ENCODE measurements at places on chromosomes 11 and 22.
A peak's percentile ranks its signal among the peaks of the same experiment; 100 is the strongest.

- DNase-seq, result no peak
Observed at GRCh38 chr11:125402435-125402834, 93.6 kb downstream of the FEZ1 start.

GRCh38 chr11:47932544-47932943 is 47.8 kb upstream of the PTPRJ start:
- DNase-seq, result no peak

DNA sequence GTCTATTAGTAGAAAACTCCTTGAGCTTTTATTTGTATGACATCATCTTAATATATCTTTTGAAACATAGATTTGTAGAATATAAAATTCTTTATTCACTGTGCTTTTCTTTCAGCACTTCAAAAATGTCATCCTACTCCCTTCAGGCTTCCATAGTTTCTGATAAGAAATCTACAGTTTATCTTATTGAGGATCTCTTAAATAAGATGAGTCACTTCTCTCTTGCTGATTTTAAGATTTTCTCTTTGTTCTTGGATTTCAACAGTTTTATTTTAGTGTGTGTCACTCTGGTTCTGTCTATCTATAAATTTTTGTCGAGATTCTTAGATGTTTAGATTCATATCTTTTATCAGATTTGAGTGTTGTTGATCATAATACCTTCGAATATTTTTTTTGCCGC is 566.1 kb upstream of the CHORDC1 start:
- no peak for DNase-seq

- DNase-seq, result no peak
Observed at GRCh38 chr11:69371731-69372588, 78.0 kb downstream of the MYEOV start.

DNA sequence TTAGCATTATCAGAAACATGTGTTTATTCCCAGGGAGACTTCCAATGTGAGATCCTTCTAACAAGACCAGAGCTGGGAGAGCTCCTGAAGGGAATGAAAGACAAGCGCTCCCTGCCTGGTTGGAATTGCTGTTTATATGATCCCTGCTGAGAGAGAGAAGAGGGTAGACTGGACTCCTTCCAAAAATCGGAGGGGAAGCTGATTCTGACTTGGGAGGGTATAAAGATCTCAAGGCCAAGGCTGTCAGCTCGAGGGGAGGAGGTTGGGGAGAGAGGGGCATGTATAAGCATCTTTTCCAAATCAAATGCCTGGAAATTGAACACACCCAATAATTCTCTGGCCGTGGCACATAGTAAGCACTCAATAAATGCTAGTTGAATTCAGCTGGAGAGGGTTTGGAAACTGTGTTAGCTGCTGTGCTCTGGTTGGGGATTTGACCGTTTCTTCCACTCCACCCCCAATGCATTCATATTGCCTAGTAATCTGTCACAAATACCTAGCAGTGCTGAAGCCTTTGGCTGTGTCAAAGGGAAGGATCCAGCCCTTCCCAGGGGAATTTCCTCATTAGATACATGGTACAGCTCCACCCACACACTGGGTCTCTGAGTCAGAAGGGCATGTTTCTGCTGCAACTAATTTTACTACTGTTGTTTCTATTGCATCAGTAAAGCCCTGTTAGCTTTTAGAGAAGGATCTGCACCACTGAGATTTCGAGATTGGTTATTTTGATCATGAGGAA is 61.5 kb downstream of the CACNG2 start:
- peak; percentile 68 for DNase-seq

GRCh38 chr11:33399421-33399820 is 142.2 kb downstream of the HIPK3 start:
- peak; percentile 29 for DNase-seq

GRCh38 chr11:102097186-102097585 is 13.1 kb upstream of the YAP1 start:
- DNase-seq, result no peak

DNA sequence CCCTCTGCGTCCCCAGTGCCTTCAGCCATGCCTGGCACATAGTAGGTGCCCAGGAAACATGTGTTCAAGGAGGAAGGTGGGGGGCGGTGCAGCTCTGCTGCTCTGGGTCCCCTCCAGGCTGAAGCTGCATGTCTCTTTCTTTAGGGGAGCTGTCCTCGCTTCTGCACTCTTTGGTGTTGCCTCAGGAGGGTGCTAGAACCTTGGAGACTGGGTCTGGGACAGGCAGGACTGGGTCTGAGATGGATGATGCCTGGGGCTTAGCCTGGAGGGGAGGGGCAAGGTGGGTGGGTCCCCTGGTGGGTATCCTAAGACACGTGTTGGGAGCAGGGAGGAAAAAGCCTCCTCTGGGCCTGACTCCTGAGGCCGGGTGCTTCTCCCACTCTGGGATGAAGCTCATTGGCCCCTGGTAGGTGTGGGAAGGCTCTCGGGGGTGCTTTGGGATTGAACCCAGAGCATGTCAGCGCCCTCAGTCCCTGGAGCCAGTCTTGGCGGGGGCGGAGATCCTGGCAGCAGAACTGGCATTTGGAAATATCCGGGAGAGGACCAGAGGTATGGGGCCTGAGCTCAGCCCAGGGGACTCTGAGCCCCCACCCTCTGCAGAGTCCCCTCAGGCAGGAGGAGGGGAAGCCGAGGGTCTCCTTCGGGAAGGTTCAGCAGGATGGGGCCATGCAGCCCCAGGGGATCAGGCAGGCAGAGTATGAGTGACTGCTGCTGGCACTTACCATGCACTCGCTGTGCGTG is 6.7 kb upstream of the GSTP1 start:
- no peak for DNase-seq

GRCh38 chr11:61542705-61543104 is 34.2 kb downstream of the LRRC10B start:
- DNase-seq, result no peak

GRCh38 chr11:48062649-48063048 is 82.3 kb downstream of the PTPRJ start:
- DNase-seq, result no peak

DNA sequence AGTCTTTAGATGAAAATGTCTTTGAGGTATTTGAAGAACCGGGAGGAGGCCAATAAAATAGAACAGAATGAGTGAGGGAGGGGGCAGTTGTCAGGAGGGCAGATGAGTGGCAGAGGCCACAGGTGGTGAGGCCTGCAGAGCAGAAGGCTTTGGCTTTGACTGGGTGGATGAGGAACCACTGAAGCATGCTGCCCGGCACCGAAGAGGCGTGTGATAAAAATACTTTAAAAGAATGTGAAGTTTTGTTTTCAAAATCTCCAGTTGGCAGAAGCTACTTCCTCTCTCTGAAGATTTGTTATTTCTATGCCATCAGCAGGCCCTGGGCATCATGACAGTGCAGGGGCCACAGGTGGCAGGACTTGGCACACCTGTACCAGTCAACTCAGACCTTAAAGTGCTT is 6.3 kb downstream of the MS4A12 start:
- DNase-seq, result no peak

GRCh38 chr22:27340047-27340446 is 461.5 kb downstream of the MN1 start:
- no peak for DNase-seq

GRCh38 chr22:27795053-27795452 is 6.5 kb downstream of the MN1 start:
- no peak for DNase-seq

DNA sequence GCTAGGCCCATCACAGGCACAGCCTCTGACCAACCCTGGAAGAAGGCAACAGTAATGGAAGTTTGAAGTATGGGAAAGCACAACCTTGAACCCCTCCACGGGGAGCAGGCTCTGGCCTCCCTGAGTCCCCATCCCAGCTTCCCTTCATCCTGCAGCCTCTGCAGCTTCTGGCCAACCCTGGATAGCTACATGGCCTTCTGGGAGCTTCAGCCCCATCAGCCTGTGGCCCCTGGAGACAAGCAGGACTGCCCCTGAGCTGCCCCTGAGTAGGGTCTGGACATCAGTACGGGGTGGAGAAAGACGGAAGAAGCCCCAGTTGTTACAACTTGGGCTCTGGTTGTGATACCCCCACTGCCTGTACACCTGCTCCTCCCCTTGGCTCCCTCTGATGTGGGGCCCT is 113.8 kb upstream of the CD82 start:
- no peak for DNase-seq

DNA sequence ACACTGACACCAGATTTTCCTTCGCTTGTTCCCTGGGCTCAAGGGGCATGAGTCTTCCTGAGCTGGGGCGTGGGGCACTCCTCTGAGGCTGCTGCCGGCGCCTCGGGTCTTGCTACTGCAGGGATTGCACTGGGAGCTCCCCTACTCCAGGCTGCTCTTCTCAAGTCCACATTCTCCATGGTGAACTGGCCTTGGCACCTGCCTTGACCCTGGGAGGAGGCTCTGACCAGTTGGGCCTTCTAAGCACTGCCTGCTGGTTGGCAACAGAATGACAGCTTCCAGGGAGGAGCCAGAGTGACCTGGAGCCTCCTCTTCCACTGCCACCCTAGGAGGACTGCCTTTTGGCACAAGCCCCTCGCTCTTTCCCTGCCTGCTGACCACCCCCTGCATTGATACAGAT is 9.5 kb downstream of the FREY1 start:
- no peak for DNase-seq

- DNase-seq, result peak; percentile 10
Observed at GRCh38 chr22:17968126-17968525, 56.2 kb downstream of the MICAL3 start.

Data from NCI-H2171 treated with DMSO at 0.1 percent for 48 hours (cell line).